Skin of body (tissue), 3 donors: ENCODE measurements at places on chromosomes 2 and 18.

- DNase-seq: no peak
Measured at GRCh38 chr2:97992836-97993825, 2.6 kb downstream of the TMEM131 start.

- DNase-seq: peak; percentile 95
Measured at GRCh38 chr2:222448748-222449181, 24.4 kb downstream of the SGPP2 start.

DNA sequence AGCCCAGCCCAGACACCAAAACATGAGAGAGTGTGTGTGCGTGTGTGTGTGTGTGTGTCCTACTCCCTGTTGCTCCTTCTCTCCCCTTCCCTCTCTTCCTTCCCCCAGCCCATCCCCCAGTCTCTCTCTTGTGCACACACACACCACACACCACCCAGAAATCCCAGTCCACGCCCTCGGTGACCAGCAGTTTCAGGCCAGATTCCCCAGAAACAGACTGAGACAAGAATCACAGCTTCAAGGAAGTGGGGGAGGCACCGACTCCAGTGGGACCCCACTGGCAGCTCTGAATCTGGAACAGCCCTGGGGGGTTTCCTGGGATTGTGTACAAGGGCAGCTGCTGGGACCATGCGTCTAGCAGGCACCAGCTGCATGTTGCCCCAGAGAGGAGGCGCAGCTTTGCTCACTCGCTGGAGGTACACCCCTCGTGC lies 113.5 kb downstream of the NDUFA10 start:
- DNase-seq: no peak

DNA sequence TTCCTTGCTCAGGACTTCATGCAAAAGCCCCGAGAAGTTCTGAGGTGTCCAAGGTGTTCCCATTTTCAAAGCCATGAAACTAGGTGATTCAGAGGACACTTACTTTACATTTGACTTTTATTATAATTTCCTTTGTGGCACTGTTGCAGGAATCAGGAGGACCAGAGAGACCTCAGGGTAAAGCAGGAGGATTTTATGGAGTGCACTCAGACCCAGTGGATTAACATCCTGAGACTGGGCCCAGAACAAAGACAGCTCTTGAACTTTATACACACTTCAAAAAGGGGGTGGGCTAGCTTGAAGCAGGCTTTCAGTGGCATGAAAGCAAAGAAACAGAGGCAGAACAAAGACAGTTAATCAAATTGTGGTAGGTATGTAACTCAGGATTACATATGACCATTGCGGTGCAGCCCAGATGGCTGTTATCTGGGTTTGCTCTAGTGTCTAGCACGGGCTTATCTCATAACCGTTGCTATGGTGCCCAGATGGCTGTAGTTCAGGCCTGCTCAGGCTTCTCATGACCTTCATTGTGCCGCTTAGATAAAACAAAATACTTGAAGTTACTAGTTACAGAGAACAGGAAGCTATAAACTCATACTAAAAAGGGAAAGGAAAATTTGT lies 39.4 kb downstream of the TMEM182 start:
- DNase-seq: no peak

DNA sequence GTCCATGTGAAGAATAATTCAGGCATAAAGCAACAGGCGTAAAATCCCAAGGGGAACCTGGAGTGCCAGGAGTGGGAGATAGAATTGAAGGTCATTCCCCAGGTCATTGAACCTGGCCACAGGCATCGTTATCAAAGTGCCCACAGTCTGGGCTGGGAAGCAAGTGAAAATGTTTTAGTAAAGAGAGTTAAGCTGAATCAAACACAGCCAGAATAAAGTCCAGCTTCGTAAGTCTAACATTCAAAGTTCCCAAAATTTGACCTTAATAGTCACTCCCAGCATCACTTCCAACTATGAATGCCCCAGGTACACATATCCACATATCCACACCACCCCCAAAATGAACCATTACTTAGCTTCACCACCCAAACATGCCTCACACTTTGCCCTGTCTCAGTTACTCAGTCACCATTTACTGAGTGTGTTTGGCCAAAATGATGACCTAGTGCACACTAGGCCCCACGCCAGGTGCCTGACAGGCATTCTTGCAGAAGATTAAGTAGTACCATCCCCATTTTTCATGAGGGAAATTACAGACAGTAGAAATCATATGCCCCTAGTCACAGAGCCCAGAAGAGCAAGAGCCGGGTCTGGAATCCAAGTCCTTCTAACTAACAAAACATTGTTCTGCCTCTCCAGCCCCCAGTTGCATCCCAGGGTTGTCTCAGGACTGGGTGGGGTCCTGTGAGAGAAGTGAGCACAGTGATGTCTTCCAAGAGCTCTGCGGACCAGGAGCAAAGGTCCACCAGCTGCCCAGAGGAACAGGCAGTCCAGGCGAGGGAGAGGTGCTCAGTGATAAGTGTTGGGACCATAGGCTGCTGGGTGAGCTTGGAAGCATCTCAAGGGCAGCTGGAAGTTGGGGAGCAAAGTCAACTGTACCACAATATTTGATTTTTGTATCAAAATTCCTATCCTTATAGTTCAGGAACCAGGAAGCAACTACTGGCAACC lies 65.2 kb upstream of the MYCN start:
- DNase-seq: no peak
